ENCODE measurements at places on chromosomes 11 and 22. TPM values are rescaled to one million over a fixed set of nuclear protein-coding genes. Genes with fewer than 3 reads are reported as not detected.

DNA sequence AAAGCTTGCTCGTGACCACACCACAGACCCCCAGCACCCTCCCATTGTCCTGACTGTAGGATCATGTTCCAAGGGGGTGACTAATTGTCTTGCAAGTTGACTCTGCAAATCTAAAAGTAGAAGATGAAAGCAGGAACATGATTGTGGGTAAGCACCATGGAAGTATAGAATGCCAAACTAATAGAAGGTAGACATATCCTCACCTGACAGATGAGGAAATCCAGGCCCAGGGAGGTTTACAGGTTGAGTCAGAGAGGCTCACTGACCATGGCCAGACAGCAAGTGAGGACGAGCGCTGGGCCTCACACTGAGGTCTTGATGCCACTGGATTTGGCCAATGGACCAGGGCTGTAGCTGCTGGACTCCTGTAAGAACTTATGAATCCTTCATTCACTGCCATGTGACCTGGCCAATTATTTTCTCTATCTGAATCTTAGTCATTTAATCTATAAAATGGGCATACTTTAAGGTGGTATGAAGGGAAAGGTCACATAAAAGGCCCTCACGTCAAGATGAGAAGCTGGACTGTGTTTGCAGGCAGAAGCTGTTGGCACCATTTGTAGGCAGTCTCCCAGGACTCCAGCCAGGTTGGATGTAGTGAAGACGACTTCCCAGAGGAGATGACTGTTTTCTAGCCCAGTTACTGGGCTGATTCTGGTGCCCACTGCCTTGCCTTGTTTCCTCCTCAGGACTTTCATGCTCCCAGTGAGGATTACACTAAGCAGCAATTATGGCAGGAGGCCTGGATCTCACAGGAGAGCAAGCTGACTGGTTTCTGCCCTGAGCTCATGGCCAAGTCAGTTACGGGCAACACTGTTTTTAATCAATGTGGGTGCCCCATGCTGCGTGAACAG is 54.6 kb downstream of the GAB4 start:
- no peak overlapping the region for H3K4me3 ChIP-seq
- H3K36me3 ChIP-seq: no peaks in the 10 kb centered on the region
- H3K4me1 ChIP-seq: peaks cover 9% of the 10 kb centered on the region
- H3K27ac ChIP-seq: no peak overlapping the region
- H3K27me3 ChIP-seq: no peaks in the 10 kb centered on the region

Gene NXPE1
- total RNA-seq: not detected

GRCh38 chr11:16897470-16898061 is 116.6 kb downstream of the PLEKHA7 start:
- no peak for DNase-seq
- H3K4me3 ChIP-seq: no peak overlapping the region
- H3K27ac ChIP-seq: no peak overlapping the region
- peaks cover 11% of the 10 kb centered on the region for H3K4me1 ChIP-seq

GRCh38 chr11:79033833-79034232 is 407.0 kb downstream of the TENM4 start:
- H3K27me3 ChIP-seq: no peaks in the 10 kb centered on the region
- no peaks in the 10 kb centered on the region for H3K4me1 ChIP-seq
- DNase-seq: no peak
- H3K4me3 ChIP-seq: no peak overlapping the region
- H3K27ac ChIP-seq: no peak overlapping the region

DNA sequence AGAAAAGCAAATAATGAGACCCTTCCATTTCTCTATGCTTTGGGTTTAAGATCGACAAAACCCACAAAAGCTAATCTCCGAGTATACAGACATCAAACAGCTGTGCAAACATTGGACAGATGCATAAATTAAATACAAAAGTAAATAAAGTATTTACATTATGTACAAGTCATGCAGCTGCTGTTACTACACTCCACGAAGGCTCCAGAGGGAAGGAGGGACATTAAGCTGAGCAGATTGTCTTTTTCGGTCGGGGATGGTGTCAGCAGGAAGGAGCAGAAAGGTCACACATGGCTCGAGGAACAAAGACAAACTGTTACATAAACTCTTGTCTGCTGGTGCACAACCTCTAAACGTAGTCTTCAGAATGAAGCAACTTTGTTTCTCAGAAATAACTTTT is 88.8 kb upstream of the BARX2 start:
- H3K27me3 ChIP-seq: peaks cover 9% of the 10 kb centered on the region
- H3K4me1 ChIP-seq: peaks cover 14% of the 10 kb centered on the region
- no peak overlapping the region for H3K4me3 ChIP-seq
- no peak overlapping the region for H3K27ac ChIP-seq
- no peaks in the 10 kb centered on the region for H3K36me3 ChIP-seq
- no peak for DNase-seq

Gene FBLN1
- 69.0 TPM for total RNA-seq

Gene MRGPRF
- not detected for total RNA-seq

Gene OR2AG2
- 0.37 TPM for total RNA-seq

Gene VPS26B
- 45.2 TPM for total RNA-seq

Gene CDKN1C
- total RNA-seq: 5.7 TPM

- no peaks in the 10 kb centered on the region for H3K27me3 ChIP-seq
- no peak for DNase-seq
- H3K36me3 ChIP-seq: peaks cover 50% of the 10 kb centered on the region
- H3K4me3 ChIP-seq: no peak overlapping the region
- no peak overlapping the region for H3K27ac ChIP-seq
- H3K4me1 ChIP-seq: no peaks in the 10 kb centered on the region
Observed at GRCh38 chr11:1001617-1002405, 34.7 kb downstream of the MUC6 start.

- peaks cover 8% of the 10 kb centered on the region for H3K36me3 ChIP-seq
- no peak overlapping the region for H3K4me3 ChIP-seq
- no peaks in the 10 kb centered on the region for H3K27me3 ChIP-seq
- peaks cover 17% of the 10 kb centered on the region for H3K4me1 ChIP-seq
Observed at GRCh38 chr11:128456566-128457268, 130.6 kb downstream of the ETS1 start.

DNA sequence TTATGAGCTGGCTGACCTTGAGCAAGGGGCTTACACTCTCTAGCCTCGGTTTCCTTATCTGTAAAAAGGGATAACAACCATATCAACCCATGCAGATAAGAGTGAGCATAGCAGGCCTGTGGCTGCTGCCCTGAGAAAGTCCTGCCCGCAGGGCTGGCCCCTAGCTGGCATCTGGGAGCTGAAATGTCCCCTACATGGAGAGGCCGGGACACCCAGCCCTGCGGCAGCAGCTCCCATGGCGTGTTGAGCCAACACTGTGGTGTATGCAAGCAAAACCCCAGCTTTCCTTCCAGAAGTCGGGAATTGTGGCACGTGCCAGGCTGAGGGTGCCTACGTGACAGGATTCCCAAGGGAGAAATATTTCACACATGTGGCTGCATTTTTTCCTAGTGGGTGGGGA is 358.9 kb downstream of the CTTN start:
- H3K4me1 ChIP-seq: no peaks in the 10 kb centered on the region
- no peak overlapping the region for H3K27ac ChIP-seq
- no peaks in the 10 kb centered on the region for H3K36me3 ChIP-seq
- DNase-seq: no peak
- H3K4me3 ChIP-seq: no peak overlapping the region

Gene TBX10
- total RNA-seq: not detected

Gene OR10V1
- total RNA-seq: not detected

GRCh38 chr11:47514825-47515647 is 37.9 kb downstream of the CELF1 start:
- peaks cover 38% of the 10 kb centered on the region for H3K36me3 ChIP-seq
- H3K4me3 ChIP-seq: no peak overlapping the region
- peak; percentile 59 for DNase-seq
- H3K27me3 ChIP-seq: no peaks in the 10 kb centered on the region

Gene CRYAB
- 1.2 TPM for total RNA-seq

- H3K27me3 ChIP-seq: no peaks in the 10 kb centered on the region
- H3K36me3 ChIP-seq: peaks cover 12% of the 10 kb centered on the region
- H3K4me3 ChIP-seq: no peak overlapping the region
Observed at GRCh38 chr22:46308283-46308988, 11.8 kb downstream of the GTSE1 start.

GRCh38 chr11:12288212-12288930 is 89.0 kb upstream of the PARVA start:
- DNase-seq: peak; percentile 91
- peaks cover 6% of the 10 kb centered on the region for H3K36me3 ChIP-seq
- H3K4me3 ChIP-seq: peak overlapping the region; percentile 26
- H3K27me3 ChIP-seq: no peaks in the 10 kb centered on the region
- H3K4me1 ChIP-seq: peaks cover 42% of the 10 kb centered on the region

DNA sequence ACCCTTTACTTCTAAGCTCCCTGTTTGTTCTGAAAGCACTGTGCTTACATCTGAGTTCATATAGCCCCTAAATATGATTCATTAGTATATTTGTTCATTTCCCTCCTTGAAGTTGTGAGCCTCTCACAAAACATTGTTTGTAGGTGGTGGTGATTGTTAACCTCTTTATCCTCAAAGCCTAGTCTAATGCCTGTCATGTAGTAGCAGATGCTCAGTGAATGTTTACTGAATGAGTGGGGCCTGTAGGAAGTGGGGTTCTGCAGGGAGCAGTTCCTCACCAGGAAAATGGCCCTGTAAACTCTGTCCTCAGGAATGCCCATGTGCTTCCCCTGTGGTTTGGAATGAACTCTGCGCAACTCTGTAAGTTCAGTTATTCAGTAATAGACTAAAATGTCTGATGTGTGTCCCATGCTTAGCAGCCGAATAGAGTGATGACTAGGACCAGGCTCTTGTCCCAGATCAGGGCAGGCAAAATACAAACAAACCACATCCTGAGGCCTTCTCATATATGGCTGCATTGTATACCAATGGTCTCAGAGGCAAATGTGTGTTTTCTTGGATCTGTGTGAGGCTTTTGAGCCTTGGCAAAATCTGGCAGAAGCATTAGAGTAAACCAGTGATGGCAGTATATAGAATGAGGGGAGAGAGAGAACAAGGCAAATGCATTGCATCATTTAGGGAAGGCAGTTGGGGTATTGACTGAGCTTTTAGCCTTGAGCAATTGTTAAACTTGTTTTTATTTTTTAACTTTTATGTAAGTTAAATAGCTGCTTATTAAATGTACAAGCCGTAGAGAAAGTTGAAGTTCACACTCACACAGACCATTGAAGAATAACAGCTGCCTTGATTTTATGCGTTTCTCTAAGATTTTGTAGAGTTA is 91.4 kb upstream of the BIRC3 start:
- peak; percentile 71 for DNase-seq
- peak overlapping the region; percentile 48 for H3K4me3 ChIP-seq
- H3K4me1 ChIP-seq: peaks cover 46% of the 10 kb centered on the region

DNA sequence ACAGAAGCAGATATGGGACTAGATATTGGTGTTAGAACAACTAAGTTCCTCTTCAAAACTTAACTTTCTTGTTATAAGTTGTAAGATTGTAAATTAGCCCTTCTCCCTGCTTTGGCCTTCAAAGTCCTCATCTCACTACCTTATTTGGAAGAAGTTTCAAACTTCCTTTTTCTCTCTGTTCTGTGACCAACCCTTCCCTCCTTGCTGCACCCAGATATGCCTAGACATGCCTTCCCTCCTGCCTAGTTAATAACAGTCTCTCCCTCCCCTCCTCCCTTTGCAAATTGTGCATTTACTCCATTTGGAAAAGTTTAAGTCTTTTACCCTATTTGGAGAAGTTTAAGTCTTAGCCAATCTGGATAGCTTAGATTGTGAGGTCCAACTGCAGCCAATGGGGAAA is 4.9 kb downstream of the OR52K2 start:
- no peak overlapping the region for H3K27ac ChIP-seq
- H3K27me3 ChIP-seq: no peaks in the 10 kb centered on the region
- no peaks in the 10 kb centered on the region for H3K36me3 ChIP-seq
- H3K4me3 ChIP-seq: no peak overlapping the region

DNA sequence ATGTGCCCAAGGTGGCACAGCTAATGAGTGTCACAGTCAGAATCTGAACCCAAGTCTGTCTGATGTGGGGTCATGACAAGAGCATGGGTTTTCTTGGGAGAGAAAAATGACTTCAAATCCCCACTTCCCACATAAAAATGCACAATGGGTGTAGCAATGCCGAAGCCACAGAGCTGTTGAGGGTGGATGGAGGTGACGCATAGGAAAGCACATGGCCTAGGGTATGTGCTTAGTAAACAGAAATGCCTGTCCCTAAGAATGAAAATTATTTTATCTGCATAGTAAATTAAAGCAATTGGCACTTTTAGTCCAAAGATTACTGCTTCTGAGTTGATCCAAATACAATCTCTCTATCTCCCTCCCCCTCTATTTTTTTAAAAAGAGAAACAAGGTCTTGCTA is 10.9 kb downstream of the MICAL3 start:
- H3K36me3 ChIP-seq: no peaks in the 10 kb centered on the region
- no peak for DNase-seq
- H3K4me1 ChIP-seq: peaks cover 22% of the 10 kb centered on the region
- no peak overlapping the region for H3K4me3 ChIP-seq

DNA sequence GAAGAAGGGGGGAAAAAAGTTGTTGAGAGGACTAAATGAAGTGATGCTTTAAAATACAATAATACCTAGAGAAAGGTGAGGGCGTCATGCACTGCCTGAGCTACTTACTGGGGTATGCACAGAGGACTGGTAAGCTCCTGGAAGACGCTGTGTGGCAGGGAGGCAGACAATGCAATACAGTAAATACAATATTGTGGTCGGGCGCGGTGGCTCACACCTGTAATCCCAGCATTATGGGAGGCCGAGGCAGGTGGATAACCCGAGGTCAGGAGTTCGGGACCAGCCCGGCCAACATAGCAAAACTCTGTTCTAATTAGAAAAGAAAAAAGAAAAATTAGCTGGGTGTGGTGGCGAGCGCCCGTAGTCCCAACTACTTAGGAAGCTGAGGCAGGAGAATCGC is 683 bp upstream of the SYTL2 start:
- H3K4me3 ChIP-seq: peak overlapping the region; percentile 69
- H3K4me1 ChIP-seq: peaks cover 20% of the 10 kb centered on the region
- DNase-seq: no peak
- H3K27ac ChIP-seq: no peak overlapping the region
- H3K27me3 ChIP-seq: no peaks in the 10 kb centered on the region

GRCh38 chr22:50517495-50518260 is 7.7 kb downstream of the SCO2 start:
- peaks cover 31% of the 10 kb centered on the region for H3K36me3 ChIP-seq
- no peaks in the 10 kb centered on the region for H3K4me1 ChIP-seq
- DNase-seq: no peak
- H3K27ac ChIP-seq: no peak overlapping the region
- no peak overlapping the region for H3K4me3 ChIP-seq

DNA sequence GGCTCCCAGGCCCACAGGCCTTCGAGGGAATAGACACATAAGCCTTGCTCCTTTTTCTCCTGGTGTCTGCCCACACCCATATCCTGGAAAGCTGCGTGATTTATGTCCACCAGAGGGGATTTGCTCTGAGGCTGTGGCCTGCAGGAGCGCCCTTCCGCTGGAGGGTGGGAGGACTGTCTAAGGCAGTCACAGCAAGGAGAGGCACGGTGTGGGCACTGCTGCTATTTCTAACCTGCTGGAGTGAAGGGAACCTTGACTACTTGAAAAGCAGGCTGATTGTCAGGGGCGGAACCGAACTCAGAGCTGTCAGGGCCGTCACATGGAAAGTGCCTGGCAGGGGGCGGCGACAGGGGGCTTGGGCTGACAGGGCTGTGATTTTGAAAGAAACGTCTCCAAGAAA is 3.7 kb downstream of the UPB1 start:
- H3K4me3 ChIP-seq: no peak overlapping the region
- no peak for DNase-seq
- no peaks in the 10 kb centered on the region for H3K27me3 ChIP-seq
- H3K27ac ChIP-seq: no peak overlapping the region

Measured in MCF 10A (cell line).